ENCODE measurements at places on chromosomes 16 and 17. TPM values are rescaled to one million over a fixed set of nuclear protein-coding genes. Genes with fewer than 3 reads are reported as not detected.

TBC1D3E gene
- 1.6 TPM for total RNA-seq

- no peak for DNase-seq
Measured at GRCh38 chr16:17305694-17306093, 165.1 kb downstream of the XYLT1 start.

GRCh38 chr17:30232824-30233427 lies 2.6 kb downstream of the SLC6A4 start:
- no peak for DNase-seq

HS3ST3A1 gene
- not detected for total RNA-seq

DNA sequence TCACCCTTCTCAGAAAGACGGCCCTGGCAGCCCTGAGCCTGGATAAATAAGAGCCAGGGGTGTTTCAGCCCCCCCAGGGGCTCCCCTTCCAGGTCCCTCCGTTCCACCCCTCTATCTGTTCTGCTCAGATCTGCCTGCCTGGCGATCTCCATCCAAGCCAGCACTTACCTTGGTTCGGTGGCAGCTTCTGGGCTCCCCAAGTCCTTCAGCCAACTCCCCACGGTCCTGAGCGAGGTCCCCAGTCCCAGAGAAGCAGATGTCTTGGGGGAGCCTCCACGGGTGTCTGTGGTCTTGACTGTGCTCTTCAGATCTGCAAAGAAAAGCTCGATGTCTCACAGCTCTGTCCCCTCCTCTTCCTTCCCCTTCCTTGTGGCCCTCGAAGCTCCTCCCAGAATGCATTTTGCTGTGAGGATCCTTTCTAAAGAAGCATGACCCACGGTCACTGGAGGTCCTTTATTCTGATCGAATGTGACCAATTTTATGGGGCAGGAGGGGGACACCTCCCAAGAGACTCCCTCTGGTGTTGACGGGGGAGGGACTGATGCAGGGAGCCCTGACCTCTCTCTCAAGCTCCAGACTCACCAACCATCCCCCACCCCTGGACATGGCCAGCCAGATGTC lies at the start of gene PIK3R6:
Gene PIK3R6, minus strand, starts transcription at position 314 of the 621 bp plus-strand sequence. CDS start 17,880 bp downstream, outside the sequence.
- DNase-seq, result no peak

SBK1 gene
- total RNA-seq, result 0.58 TPM

- DNase-seq, result no peak
Measured at GRCh38 chr16:53714205-53715022, 10.5 kb downstream of the FTO start.

SMTNL2 gene
- total RNA-seq, result not detected

- DNase-seq, result no peak
Measured at GRCh38 chr17:4082136-4082924, 60.5 kb downstream of the ZZEF1 start.
